ENCODE measurements at places on chromosomes 1 and 21.

DNA sequence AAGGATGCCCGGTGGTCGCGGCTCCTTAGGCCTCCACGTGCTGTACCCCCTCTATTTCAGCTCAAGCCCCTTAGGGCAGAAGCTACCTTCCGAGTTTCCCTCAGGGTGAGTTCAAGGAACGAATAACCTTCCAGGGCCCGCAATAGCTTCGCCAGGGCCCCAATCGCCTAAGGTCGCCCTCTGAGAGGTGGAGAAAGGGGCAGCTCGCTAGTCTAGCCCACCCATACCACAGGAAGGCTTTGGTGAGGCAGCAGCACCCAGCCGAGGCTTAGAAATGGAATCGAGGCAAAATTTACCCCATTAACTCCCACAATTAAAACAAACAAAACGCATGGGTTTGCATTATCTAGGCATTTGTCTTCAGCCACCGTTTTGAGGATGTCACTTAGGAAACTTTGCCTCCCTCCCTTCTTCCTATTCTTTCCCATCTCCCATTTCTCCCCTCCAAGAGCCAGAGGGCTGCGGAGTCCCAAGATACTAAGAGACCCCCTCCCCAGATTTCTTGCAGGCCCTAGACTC is 954 bp downstream of the WNT2B start:
- DNase-seq, result no peak

DNA sequence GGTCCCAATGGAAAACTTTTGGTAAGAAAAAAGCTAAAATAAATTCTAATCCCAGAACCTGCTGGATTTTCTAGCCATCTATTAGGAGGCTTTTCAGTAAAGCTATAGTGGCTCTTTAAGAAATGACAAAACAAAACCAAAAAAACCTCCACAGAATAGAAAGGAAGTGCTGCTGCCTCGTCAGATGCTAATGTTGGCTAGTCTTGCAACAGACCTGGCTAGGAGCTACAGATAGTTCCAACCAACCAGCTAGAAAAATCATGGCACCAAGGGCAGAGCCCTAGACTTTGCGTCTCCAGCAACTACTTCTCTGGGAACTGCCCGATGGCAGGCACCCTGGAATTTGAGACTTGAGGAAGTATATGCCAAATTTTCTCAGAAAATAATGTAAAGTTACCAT is 7.6 kb downstream of the CD101 start:
- DNase-seq, result no peak

- DNase-seq, result no peak
These were observed 14.9 kb downstream of the CREG1 start for GRCh38 chr1:167538657-167539056.

DNA sequence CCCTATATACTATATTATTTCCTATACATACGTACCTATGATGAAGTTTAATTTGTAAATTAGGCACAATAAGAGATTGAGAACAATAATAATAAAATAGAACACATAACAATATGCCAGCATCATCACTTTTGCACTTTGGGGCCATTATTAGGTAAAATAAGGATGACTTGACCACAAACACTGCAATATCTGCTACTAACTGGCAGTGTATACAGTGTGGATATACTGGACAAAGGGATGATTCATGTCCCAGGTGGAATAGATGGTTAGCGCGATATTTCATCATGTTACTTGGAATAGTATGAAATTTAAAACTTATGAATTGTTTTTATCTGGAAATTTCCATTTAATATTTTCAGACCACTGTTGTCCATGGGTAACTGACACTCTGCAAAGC is 35.4 kb upstream of the TXLNA start:
- DNase-seq, result no peak

DNA sequence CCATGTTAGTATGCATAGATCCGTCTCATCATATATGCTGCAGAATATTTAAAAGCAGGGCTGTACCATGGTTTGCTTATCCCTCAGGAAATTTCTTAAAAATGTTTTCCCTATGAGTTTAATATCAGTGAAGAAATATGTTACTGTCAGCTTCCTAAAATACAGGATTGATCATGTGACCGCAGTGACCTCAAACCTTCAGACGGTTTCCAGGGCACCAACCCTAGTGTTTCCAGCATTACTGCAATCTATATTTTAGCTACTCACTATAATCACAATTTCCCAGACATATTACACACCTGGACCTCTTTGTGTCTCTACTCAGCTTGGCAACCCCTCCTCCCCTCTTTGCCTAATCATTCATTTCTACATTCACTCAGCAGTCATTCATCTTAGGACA is 7.7 kb upstream of the SDHB start:
- DNase-seq, result no peak

DNA sequence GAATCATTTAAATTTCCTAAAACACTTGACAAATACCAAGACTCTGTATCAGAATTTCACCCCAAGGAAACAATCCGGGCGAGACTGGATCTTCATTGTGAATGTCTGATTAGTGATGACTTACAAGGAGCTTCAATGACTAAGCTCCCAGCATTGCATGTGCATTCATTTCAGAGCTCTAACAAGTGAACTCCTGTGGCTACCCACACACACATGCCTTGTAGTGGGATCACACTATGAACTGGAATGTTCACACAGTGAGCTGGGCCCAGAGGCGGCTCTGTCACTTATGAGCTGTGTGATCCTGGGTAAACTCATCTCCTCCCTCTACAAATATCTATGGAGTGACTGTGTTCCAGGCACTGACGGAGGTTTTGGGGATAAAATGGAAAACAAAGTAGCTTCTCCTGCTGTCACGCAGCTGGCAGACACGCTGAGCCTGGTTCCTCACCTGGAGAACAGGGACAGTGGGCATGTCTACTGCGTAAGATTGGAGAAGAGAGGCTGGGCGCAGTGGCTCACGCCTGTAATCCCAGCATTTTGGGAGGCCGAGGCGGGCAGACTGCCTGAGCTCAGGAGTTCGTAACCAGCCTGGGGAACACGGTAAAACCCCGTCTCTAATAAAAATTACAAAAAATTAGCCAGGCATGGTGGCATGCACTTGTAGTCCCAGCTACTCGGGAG is 56.9 kb downstream of the CLSTN1 start:
- no peak for DNase-seq

GRCh38 chr1:160534823-160535605 is 12.0 kb upstream of the SLAMF6 start:
- no peak for DNase-seq

DNA sequence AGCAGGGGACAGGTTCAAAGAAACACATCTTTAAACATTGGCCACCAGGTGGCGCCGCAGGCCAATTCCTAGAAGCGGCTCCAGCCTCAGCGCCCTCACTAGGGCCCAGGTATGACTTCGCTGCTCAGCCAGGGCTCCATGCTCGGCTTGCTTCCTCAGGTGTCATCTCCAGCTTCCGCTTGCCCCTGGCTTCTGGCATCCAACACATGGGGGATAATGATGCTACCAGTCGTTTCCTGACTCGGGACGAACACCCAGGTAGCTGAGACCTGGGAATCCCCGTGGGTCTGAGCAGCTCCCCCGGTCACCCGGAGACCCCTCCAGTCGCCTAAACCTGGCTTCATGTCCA is 8.5 kb upstream of the MEX3A start:
- DNase-seq, result peak; percentile 90

- DNase-seq, result no peak
These were observed 64.1 kb downstream of the KIFAP3 start for GRCh38 chr1:170010443-170010842.

GRCh38 chr1:164611754-164612642 is 53.0 kb downstream of the PBX1 start:
- peak; percentile 83 for DNase-seq

DNA sequence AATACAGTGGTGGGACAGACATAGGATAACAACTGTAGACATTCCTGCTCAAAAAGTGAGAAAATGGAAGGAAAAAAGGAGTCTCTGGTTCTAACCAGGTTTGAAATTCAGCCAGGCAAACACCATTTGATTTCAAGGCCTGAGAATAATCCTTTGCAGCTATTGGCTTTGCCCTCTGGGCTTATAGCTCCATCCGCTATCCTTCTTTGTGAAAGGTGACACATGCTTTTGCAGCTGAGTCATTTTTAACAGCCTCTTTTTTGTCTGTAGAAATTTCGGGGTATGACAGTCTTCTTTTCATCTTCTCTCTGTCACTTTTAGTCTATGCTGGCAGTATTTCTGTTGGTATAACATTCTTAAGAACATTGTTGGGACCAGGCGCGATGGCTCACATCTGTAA is 16.2 kb downstream of the SDHC start:
- no peak for DNase-seq

GRCh38 chr1:228198977-228199590 is 8.8 kb upstream of the OBSCN start:
- no peak for DNase-seq

- DNase-seq, result no peak
These were observed 30.9 kb downstream of the DNAI4 start for GRCh38 chr1:66893712-66894111.

- no peak for DNase-seq
These were observed 84.5 kb upstream of the RGS4 start for GRCh38 chr1:162984699-162985098.

DNA sequence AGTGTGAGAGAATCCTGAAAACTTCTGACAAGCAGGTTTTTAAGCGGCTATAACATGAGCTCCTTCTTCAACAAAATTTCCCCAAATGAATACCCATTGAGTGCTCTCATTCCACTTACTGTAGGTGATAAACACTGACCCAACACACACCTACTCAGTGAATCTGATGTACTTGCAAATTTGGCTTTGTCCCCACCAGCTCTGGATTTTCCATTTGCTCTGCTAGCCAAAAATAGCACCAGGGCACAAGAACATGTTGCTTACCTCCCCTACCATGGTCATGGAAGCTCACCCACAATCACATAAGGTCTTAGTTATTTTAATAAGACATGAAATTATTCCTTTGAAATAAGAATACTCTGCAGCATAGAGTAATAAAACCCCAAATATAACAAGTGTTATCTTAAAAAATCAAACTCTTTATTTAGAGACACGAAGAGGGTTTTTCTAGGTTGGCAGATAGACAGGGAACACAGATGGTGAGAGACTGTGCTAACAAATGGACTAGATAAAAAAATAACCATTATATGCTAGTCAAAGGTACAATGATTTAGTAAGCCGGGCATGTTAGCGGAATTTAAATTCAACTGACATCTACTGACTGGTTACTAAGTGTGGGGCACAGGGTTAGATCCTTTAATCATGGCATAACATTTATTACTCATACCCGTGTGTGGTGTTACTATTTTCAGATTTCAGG is 291.9 kb downstream of the KCNH1 start:
- no peak for DNase-seq

GRCh38 chr1:172293429-172293828 is 127.1 kb upstream of the C1orf105 start:
- no peak for DNase-seq

DNA sequence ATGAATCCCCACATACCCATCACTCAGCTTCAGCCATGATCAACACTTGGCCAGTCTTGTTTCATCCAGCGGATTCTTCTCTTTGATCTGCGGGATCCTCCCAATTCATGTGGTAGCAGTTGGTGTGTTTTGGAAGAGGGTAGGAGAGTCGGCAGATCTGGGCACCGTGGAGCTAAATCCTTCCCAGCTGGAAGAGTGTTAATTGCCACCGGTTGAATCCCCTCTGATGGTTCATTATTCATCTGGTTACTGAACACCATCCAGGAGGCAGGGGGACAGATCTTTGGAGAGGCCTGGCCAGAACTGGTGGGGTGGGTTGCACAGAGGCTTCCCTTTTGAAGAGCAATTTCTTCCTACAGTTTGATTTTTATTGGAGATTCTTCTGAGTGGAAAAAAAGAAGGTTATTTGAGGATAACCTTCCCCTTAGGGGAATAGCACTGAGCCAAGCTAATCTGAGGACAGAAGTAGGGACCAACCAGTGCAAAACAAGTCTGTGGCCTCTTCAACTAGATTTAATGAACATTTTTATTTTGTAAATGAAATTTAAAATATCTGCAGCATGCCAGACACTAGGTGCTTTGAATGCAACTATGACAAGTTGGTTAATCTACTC is 8.1 kb downstream of the NFASC start:
- no peak for DNase-seq

- no peak for DNase-seq
These were observed 39.6 kb upstream of the KANK4 start for GRCh38 chr1:62358665-62359373.

- no peak for DNase-seq
These were observed 34.3 kb upstream of the GALNT2 start for GRCh38 chr1:230032516-230033281.

DNA sequence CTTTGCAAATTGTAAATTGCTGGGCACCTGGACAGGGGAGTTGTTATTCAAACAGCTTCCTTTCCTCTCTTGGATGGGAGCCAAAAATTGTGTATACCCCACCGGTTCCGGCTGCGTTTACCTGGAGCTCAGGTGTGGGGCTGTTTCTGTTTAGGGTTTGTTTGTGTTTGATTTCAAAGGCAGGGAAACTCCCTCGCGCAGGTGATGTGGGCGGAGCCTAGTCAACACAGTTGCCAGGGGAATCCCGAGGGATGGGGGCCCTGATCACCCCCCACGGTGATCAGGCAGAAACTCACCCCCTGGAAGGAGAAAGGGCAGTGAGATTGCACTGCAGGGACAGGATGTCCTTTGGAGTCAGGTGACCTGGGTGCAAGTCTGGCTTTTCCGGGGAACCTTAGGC is 28.3 kb downstream of the CDCP2 start:
- DNase-seq, result no peak

DNA sequence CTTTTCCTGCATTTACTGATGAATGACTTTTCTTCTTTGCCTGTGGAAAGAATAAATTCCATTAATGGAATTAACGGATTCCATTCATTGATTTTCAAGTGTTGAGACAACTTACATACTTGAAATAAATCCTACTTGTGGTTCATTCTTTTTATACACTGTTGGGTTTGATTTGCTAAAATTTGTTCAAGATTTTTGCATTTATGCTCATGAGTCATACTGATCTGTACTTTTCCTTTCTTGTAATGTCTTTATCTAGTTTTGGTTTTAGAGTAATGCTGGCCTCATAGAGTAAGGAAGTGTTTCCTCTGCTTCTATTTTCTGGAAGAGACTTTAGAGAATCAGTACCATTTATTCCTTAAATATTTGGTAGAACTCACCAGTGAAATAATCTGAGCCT is 14.4 kb downstream of the UROD start:
- no peak for DNase-seq

GRCh38 chr1:205449254-205449749 is 6.5 kb downstream of the BLACAT1 start:
- DNase-seq, result no peak

- DNase-seq, result no peak
These were observed 133.4 kb downstream of the NEK7 start for GRCh38 chr1:198290089-198290683.

DNA sequence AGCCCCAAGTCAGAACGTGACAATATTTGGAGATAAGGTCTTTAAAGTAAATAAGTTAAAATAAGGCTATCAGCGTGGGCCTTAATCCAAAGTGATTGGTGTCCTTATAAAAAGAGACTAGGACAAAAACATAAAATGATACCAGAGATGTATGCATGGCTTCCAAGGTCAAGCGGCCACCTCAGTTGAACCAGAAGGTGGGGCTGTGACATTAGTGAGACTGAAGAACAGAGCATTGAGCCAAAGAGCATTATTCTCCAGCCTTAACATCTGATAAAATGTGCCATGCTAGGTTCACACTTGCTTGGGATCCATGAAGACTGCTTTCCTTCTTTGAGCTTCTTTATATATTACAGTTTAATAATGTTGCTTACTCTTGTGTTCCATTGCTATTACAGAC is 554.6 kb downstream of the PLA2G4A start:
- DNase-seq, result no peak

GRCh38 chr1:245583081-245583480 is 428.3 kb downstream of the KIF26B start:
- no peak for DNase-seq

GRCh38 chr21:41952568-41953248 is 1.1 kb downstream of the C2CD2 start:
- no peak for DNase-seq
